ENCODE measurements at places on chromosomes 1 and 21. TPM values are rescaled to one million over a fixed set of nuclear protein-coding genes. Genes with fewer than 3 reads are reported as not detected.

Gene TCHH
- total RNA-seq = under 0.01 TPM

Gene S100A8
- total RNA-seq = 50.0 TPM

Gene PDC
- not detected for total RNA-seq

Gene F13B
- not detected for total RNA-seq

Gene C1orf226
- total RNA-seq = 0.26 TPM

Gene MTF1
- 5.6 TPM for total RNA-seq

Gene SPOCD1
- total RNA-seq = 4.9 TPM

Gene KCND3
- under 0.01 TPM for total RNA-seq

Gene HLX
- not detected for total RNA-seq

Gene MTMR11
- 2.0 TPM for total RNA-seq

Gene ECM1
- 5.8 TPM for total RNA-seq

Gene CLCA4
- 45.8 TPM for total RNA-seq

Gene KRTAP21-2
- total RNA-seq = not detected

Gene GNPAT
- total RNA-seq = 48.7 TPM

Gene CHI3L1
- 0.79 TPM for total RNA-seq

Gene TDRD5
- total RNA-seq = not detected

Gene RUNX3
- 0.26 TPM for total RNA-seq

Gene PAQR6
- 1.3 TPM for total RNA-seq

Gene VAV3
- 10.5 TPM for total RNA-seq

Gene EFCAB7
- total RNA-seq = 3.2 TPM

Gene DMAP1
- total RNA-seq = 17.9 TPM

Gene OR2L2
- not detected for total RNA-seq

Gene EDN2
- total RNA-seq = 13.3 TPM

Gene LCE2A
- total RNA-seq = not detected

Gene TMPRSS15
- not detected for total RNA-seq

Gene TCP10L
- total RNA-seq = 0.13 TPM

Gene ERICH3
- total RNA-seq = not detected

Gene EPHB2
- total RNA-seq = 10.0 TPM

Gene RGS2
- 29.5 TPM for total RNA-seq

Gene MX1
- 2.2 TPM for total RNA-seq

Gene BATF3
- not detected for total RNA-seq

Gene RGS8
- total RNA-seq = not detected

Gene TNFRSF4
- not detected for total RNA-seq

Gene CNN3
- 55.4 TPM for total RNA-seq

Gene SLX9
- 32.0 TPM for total RNA-seq

Gene SLC25A33
- 9.5 TPM for total RNA-seq

Gene EDARADD
- 2.6 TPM for total RNA-seq

Gene DPH5
- 42.4 TPM for total RNA-seq

Gene CASQ2
- not detected for total RNA-seq

Gene C1QC
- not detected for total RNA-seq

Data from bronchial epithelial cell (primary cell).